ENCODE measurements at places on chromosomes 7 and 10. TPM values are rescaled to one million over a fixed set of nuclear protein-coding genes. Genes with fewer than 3 reads are reported as not detected.

VWDE gene
- 1.5 TPM for total RNA-seq

SAMD9L gene
- total RNA-seq = 7.3 TPM

HOXA2 gene
- not detected for total RNA-seq

EXOC6 gene
- total RNA-seq = 9.3 TPM

DNA sequence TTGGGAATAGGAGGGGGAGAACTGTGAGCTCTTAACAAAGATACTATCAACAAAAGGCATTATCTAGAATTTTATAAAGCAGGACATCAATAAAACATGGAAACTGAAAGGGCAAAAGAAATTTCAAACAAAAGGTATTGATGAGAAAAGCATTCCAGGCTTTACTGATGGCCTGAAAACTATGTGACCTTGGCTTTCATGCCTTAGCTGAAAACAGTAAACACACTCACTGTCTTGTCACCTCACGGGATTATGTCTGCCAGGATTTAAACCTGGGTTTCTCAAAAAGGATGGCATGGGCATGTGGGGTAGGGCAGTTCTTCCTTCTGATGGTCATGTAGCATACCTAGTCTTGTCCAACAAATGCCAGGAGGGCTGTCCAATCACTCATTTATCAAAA, 22.9 kb downstream of the DOCK4 start:
- DNase-seq = no peak

GRCh38 chr7:35253460-35253709, 515 bp downstream of the TBX20 start:
- DNase-seq = no peak

PDAP1 gene
- 169 TPM for total RNA-seq

- DNase-seq = no peak
These were observed 64.7 kb downstream of the CREB5 start for GRCh38 chr7:28477041-28477442.

ZNF736 gene
- 22.7 TPM for total RNA-seq

DNA sequence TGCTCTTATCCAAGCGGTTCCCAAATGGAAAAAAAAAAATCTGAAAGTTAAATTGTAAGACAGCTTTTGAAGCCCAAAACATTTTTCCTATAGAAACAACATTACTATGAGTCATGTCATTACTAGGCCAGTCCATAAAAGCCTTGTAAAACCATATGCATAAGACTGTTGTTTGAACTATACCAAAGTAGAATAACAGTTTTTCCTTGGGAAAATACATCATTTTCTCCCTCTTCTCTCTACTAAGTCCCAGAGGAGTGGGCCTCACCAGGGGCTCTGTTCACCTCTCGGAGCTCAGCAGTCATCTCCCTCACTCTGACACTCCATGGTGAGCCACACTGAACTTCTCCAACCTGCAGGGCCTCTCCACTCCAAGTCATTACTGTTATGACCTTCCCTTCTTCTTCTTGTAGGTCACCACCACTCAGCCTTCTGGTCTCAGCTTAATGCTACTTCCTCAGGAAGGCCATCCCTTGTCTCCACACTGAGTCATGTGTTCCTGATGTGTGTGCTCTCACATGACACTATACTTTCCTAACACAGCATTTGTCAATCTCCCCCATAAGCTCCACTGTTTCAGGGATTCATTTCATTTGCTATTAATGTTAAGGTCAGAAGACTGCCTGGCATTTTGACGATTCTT, 32.5 kb downstream of the ZNF438 start:
- DNase-seq = peak; percentile 14

CCL24 gene
- not detected for total RNA-seq

DNA sequence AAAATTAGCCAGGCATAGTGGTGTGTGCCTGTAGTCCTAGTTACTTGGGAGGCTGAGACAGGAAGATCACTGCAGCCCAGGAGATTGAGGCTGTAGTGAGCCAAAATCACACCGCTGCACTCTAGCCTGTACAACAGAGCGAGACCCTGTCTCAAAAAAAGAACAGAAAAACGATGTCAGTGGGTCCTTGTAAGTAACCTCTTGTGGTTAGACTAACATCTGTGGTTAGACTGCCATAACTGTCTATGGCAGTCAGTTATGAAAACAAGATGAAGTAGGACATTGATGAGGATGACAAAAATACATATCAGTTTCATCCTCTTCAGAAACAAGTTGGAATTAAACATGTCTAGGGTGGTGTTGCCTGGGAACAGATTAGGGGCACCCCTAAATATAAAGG, 53.3 kb downstream of the AKAP9 start:
- DNase-seq = no peak

- DNase-seq = no peak
These were observed 331.2 kb downstream of the LRRTM3 start for GRCh38 chr10:67257018-67257417.

RNF32 gene
- 0.31 TPM for total RNA-seq

DNA sequence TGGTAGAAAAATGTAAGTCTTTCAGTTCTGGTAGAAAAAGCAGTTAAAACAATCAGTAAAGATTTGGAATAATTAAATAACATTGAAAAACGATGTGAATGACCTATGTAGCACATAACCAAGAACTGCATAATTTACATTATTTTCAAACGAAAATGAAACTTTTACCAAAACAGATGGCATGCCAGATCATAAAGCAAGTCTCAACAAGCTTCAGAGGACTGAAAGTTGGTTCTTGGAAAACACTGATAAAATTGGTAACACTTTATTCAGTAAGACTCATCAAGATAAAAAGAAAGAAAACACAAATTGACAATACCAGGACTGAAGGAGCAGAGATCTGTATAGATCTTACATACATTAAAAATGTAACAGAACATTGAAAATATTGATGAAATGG, 92.8 kb downstream of the VIPR2 start:
- DNase-seq = no peak

PON1 gene
- total RNA-seq = not detected

DNA sequence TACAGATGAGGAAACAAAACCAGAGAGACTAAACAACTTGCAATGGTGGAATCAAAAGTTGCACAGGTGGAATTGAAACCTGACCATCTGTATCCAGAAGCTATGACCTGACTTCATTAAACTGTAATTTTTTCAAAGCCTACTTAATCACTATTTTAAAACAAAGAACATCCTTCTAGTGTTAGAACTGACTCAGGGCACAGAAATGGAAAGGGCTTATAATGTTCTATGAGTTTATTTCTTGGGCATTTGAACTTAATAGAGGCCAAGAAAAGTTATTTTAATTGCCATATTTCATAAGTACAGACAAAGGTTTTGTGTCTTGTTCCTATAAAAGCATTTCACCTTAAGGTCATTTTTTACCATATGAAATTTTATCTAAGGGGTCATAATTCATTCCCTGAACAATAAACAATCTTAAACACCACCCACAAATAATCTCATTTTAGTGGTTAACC, 8.8 kb downstream of the ITGB1 start:
- DNase-seq = no peak
